ENCODE measurements at places on chromosomes 6 and 20. TPM values are rescaled to one million over a fixed set of nuclear protein-coding genes. Genes with fewer than 3 reads are reported as not detected.

The RBPJL gene
- not detected for total RNA-seq

The ANKRD66 gene
- not detected for total RNA-seq

The CLPSL2 gene
- not detected for total RNA-seq

The BTN1A1 gene
- total RNA-seq, result under 0.01 TPM

The TCP1 gene
- 314 TPM for total RNA-seq

The PCSK2 gene
- not detected for total RNA-seq

The NEURL2 gene
- 2.7 TPM for total RNA-seq

The ZNF165 gene
- 0.37 TPM for total RNA-seq

The BTBD3 gene
- 15.4 TPM for total RNA-seq

The SIRPG gene
- not detected for total RNA-seq

The TAF4 gene
- total RNA-seq, result 4.8 TPM

The ARFGEF3 gene
- under 0.01 TPM for total RNA-seq

The PTCRA gene
- total RNA-seq, result not detected

The MLIP gene
- not detected for total RNA-seq

The RNF39 gene
- not detected for total RNA-seq

The CALHM6 gene
- 0.59 TPM for total RNA-seq

The SLC32A1 gene
- not detected for total RNA-seq

The ABHD16B gene
- total RNA-seq, result not detected

The TMEM244 gene
- 0.78 TPM for total RNA-seq

The SOBP gene
- total RNA-seq, result 8.8 TPM

The MACROD2 gene
- 0.78 TPM for total RNA-seq

The TGM3 gene
- total RNA-seq, result not detected

The NKX2-4 gene
- total RNA-seq, result not detected

The ID4 gene
- 0.37 TPM for total RNA-seq

The SNRNP48 gene
- total RNA-seq, result 12.1 TPM

The HUS1B gene
- 1.1 TPM for total RNA-seq

The GNMT gene
- not detected for total RNA-seq

The NHLRC1 gene
- total RNA-seq, result 2.0 TPM

The ELOVL4 gene
- 8.4 TPM for total RNA-seq

The C20orf144 gene
- total RNA-seq, result 0.20 TPM

The RSPH9 gene
- total RNA-seq, result 0.73 TPM

The AHCY gene
- total RNA-seq, result 122 TPM

The FABP7 gene
- not detected for total RNA-seq

The CCN6 gene
- not detected for total RNA-seq

The FAM217A gene
- not detected for total RNA-seq

The CNR1 gene
- under 0.01 TPM for total RNA-seq

The RGS17 gene
- 26.1 TPM for total RNA-seq

The ROS1 gene
- 0.39 TPM for total RNA-seq

The PTCHD4 gene
- total RNA-seq, result 5.5 TPM

The TSPO2 gene
- total RNA-seq, result not detected

The HLA-DRB1 gene
- total RNA-seq, result under 0.01 TPM

The CEP85L gene
- 13.7 TPM for total RNA-seq

The FAM209B gene
- total RNA-seq, result not detected

The OPRM1 gene
- not detected for total RNA-seq

The SNAP91 gene
- total RNA-seq, result not detected

The SAMD3 gene
- total RNA-seq, result 0.20 TPM

The CLDN20 gene
- total RNA-seq, result not detected

The MICB gene
- 11.1 TPM for total RNA-seq

The STX11 gene
- total RNA-seq, result 1.5 TPM

The ZHX3 gene
- 47.4 TPM for total RNA-seq

The NMBR gene
- 0.37 TPM for total RNA-seq

The MAP3K5 gene
- total RNA-seq, result 5.9 TPM

The GABRR1 gene
- total RNA-seq, result not detected

The PTK6 gene
- total RNA-seq, result under 0.01 TPM

The NDRG3 gene
- total RNA-seq, result 15.1 TPM

The SPATA25 gene
- 1.4 TPM for total RNA-seq

The SNPH gene
- total RNA-seq, result 5.5 TPM

The HLA-DRA gene
- 0.73 TPM for total RNA-seq

The SH3BGRL2 gene
- total RNA-seq, result 1.6 TPM

The HIVEP2 gene
- total RNA-seq, result 9.6 TPM
